Progenitor cell of endocrine pancreas (in vitro differentiated cells): ENCODE measurements at places on chromosomes 5 and 9.

GRCh38 chr5:156329171-156329611 is 2.2 kb downstream of the SGCD start:
- no peak for DNase-seq

GRCh38 chr5:76692651-76693050 is 23.3 kb upstream of the F2R start:
- DNase-seq, result no peak

GRCh38 chr9:107732781-107733522 is 243.4 kb upstream of the KLF4 start:
- DNase-seq, result no peak

GRCh38 chr5:59724482-59725391 is 168.8 kb downstream of the PDE4D start:
- DNase-seq, result no peak

DNA sequence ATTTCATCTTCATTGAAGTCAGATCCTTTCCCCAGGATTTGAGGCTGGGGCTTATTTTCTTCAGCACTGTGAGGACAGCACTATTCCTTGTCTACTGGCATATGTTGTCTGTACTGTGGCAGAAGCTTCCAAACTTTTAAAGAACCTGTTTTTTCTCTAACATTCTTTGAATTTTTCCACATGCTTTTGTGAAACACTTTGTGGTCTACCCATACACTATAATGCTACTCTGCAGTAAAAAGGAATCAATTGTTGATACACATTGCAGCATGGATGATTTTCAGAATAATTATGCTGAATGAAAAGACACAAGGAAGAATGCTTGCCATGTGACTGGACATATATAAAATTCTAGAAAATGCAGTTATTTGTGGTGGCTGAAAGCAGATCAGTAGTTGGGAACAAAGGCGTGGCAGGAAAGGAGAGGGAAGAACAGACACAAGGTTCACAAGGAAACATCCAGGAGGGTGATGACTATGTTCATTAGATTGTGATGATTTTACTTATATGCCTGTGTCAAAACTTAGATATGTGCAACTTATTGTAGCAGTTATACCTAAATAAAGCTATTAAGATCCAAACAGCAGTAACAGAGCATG is 96.8 kb downstream of the WNK2 start:
- DNase-seq, result no peak

GRCh38 chr5:7955476-7955875 is 86.5 kb downstream of the MTRR start:
- no peak for DNase-seq

DNA sequence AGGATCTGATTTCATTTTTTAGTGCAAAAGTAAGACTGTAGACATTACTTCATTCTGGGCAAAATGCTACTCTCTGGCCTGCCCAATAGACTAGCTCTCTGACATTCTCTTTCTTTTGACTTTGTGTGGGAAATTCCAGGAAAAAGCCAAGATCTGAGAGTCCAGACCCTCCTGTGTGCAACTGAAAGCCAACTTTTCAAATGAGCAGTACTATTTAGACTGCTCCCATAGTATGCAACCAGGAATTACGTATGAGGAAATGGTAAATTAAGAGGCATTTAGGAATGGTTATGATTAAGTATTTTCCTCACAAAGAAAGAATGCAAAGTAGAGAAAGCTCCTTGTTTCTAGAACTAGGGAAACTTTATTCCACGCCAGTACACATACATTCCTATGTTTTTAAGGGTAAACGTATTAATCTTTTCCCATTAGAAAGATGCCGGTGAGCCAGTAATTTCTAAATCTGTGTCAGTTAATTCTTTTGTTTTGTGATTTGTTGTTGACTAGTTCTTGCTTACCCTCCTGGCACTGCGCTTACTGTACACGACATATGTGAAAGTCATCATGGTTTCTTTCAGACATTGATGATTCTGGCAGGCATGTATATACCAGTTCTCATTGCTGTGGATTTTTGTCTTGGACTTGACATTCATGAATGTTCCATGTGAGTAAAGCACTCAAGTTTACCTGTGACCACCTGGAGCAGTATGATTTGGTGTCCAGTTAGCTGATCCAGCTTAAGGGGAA is 56.0 kb downstream of the AOPEP start:
- DNase-seq, result no peak

DNA sequence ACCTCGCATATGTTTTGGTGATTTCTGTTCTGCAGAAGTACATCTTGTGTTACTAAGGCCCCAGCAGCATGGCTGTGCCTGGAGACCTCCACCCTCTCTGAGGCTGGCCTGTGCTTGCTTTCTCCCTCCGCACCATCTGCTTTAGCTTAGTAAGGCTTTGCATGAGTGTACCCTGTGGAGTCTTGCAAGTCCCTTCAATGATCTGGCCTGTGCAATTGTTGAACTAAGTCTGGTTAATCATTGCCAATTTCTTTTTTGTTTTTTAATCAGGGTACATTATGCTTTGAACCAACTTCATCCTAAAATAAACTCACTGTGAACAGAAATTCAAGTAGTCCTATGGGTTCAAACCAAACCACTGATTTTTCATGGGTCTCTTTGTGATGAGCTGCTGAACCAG is 32.3 kb downstream of the ACOT12 start:
- no peak for DNase-seq

GRCh38 chr9:86282979-86283535 is 719 bp upstream of the ISCA1 start:
- no peak for DNase-seq

DNA sequence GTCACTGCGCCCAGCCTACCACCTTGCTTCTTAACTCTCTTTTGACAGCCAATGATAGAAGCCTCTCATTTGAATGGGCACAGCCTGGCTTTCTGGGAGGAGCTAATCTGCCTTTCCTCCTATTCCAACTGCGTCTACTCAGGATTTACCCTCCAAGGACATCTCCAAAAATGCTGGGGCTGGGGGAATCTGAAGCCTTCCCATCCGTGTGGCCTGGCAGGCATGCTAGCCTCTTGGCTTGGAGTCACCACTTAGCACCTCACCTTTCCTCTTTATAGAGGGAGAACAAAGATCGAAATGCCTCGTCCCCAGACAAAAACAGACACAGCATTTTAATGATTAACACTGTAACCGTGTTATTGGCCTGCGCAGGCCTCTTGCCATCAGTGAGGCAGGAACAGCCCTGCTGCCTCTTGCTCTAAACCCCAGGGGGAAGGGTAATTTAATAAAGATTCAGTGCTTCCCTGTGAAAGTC is 108.2 kb upstream of the KLF4 start:
- no peak for DNase-seq

GRCh38 chr5:122259995-122260394 is 52.0 kb upstream of the SNCAIP start:
- DNase-seq, result no peak

GRCh38 chr9:81053298-81054025 is 635.9 kb downstream of the TLE1 start:
- no peak for DNase-seq

- no peak for DNase-seq
These were observed 73.9 kb downstream of the GOLPH3 start for GRCh38 chr5:32100230-32100629.

DNA sequence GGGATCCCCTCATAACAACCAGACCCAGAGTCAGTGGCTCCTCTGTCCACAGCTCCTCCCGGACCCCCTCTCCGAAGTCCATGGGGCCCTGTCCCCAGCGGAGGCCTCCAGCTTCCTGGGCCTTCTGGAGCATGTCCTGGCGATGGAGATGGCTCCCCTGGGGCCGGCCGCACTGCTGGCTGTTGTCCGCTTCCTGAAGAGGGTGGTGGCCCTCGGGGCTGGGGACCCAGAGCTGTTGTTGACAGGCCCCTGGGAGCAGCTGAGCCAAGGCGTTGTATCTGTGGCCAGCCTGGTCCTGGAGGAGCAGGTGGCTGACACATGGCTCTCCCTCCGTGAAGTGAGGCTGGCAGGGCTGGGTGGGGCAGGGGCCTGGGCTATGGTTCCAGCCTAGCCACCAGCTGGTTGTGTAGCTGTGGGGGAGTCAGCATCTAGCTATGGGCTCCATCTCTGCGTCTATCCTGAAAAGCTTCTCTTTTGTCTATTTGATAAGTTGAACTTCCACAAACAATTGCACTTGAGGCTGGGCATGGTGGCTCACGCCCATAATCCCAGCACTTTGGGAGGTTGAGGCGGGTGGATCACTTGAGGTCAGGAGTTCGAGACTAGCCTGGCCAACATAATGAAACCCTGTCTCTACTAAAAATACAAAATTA is 4.7 kb downstream of the ADGRD2 start:
- DNase-seq, result no peak

DNA sequence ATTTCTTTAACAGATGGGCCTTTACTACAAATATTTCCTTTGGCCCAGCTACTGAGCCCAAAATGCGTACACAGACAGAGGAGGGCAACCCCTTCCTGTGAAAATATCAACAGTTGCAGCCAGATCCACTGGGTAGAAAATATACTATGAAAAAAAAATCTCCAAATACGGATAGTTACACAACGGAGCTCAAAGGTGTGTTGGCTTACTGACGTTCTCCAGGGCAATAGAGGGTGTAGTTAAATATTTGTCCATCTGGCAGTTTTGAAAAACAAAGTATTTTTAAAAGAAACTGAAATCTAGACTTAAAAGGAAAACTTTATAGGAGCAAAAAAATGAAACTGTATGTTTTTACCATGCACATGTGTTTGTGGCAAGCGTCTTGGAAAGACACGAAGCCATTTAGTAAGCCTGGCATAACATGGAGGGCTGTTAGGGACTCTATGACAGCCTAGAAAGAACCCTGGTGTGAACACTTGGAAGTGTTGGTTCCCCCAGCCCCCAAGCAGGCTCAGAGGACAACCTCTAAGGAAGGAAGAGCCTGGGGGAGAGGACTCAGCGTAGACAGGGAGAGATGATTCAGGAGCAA is 157.8 kb upstream of the TRPM3 start:
- DNase-seq, result no peak

GRCh38 chr9:123111427-123112014 is 78.1 kb downstream of the GPR21 start:
- no peak for DNase-seq

DNA sequence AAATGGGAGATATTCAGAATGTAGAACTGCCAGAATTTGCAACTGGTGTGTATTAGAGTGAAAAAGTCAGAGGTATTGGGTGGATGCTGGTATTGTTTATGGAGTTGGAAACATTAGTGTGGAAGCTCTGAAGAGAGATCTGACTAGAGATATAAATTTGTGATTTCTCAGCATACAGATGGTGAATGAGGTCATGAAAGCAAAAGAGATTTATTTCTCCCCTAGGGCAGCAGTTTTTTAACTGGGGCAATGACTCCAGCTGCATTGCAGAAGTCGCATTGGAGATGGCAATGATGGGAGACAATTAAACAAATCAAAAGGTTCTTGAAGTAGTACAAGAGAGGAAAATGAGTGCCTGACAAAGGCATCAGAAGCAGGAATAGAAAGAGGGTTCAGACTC is 64.9 kb downstream of the CETN3 start:
- DNase-seq, result no peak

- no peak for DNase-seq
These were observed 98.5 kb downstream of the GPR21 start for GRCh38 chr9:123131993-123132392.

DNA sequence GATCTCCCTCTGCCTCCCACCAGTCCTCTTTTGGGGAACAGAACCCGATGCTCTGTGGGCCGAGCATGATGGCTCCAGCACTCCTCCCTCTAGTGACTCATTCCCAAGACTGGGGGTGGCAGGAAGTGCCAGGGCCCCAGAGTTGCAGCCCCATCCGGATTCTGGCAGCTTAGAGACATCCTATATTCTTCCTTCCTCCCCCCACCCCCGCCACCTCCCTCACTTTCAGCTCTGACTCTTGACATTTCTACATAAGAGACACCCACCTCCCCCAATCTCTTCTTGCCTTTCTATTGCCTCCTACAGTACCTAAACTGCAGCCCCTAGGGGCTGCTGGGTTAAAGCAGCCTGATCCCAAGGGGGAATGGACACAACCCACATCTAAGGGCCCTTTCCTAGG is 47.1 kb upstream of the MATR3 start:
- DNase-seq, result no peak

DNA sequence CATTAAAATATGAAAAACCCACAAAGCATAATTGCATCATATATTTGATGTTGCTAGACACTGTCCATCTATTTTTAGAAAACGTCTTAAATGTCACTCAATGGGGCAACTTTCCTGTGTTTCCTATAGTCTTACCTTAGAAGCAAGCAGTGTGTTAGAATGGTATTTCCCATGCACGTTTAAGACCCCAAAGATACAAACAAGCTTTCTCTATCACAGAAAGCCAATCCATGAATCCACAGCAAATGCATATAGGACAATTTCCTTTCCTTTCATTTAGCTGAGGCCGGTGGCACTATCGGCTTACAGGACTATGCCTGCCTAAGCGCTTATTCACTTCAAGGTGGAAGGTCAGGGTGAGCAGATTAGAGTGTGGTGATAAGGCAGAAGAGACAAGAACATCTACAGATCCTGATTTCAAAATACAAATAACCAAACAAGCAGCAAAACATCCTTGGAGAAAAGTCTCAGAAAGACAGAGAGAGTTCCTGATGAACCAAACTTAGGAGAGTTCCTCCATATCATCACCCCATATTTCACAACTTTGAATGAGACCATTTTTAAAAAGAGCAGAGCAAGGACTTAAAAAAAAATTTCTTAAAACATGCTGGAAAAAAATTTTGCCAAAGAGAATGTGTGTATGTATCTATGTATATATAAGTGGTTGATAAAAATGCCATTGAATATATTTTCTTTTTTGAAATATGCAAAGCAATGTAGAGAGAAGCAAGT is 57.2 kb downstream of the MEF2C start:
- DNase-seq, result no peak

DNA sequence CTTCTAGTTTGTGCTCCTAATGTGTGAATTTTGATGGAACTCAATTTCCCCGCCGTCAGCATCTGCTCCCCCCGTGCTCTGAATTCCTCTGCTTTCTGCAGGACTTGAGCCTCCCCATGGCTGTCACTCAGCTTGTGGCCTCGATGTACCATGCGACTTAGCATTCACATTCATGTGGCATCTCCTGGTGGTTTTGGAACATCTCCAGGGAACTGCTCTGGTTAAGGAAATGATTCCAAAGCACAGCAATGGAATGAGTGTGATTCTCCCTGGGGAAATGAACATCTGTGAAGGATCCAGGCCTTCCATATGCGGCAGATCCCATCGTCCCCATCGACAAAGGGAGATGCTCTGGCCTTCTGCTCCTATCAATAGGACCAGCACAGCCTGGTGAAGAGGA is 119.0 kb downstream of the ENTREP1 start:
- no peak for DNase-seq

GRCh38 chr9:131276094-131276888 is at the start of gene FAM78A:
TSS of gene FAM78A (minus strand) at chr9:131276510. CDS start at chr9:131276179, 331 bp downstream.
- no peak for DNase-seq

GRCh38 chr5:73263001-73263710 is 90.2 kb downstream of the TMEM174 start:
- no peak for DNase-seq

GRCh38 chr5:33370466-33370859 is 70.3 kb upstream of the TARS1 start:
- DNase-seq, result no peak
